ENCODE measurements at places on chromosomes 2 and 18. TPM values are rescaled to one million over a fixed set of nuclear protein-coding genes. Genes with fewer than 3 reads are reported as not detected.

DNA sequence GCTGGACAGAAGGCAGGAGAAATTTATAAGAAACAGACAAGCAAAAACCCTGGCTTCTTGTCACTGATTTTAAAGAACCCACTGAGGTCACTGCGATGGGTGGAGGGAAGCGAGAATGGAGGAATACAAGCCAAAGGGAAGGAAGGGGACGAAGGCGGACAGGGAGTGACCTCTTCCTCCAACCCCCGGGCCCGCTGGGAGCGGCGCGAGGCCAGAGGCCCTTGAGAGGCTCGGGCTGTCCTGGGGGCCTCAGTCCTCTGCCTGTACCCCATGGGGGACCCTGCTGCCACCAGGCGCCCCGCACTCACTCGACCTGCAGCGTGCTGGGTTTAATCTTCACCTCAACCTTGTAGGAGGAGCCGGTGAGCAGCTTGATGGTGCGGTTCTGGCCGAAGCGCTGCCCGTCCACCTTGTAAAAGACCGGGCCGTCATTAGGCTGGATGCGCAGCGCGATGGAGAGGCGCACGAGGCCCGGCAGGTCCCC, 793 bp downstream of the CNRIP1 start:
- DNase-seq: no peak

GRCh38 chr2:222797261-222797660, 63.6 kb upstream of the ACSL3 start:
- DNase-seq: no peak

GRCh38 chr2:240600451-240600961, 14.0 kb downstream of the CAPN10 start:
- no peak for DNase-seq

DNA sequence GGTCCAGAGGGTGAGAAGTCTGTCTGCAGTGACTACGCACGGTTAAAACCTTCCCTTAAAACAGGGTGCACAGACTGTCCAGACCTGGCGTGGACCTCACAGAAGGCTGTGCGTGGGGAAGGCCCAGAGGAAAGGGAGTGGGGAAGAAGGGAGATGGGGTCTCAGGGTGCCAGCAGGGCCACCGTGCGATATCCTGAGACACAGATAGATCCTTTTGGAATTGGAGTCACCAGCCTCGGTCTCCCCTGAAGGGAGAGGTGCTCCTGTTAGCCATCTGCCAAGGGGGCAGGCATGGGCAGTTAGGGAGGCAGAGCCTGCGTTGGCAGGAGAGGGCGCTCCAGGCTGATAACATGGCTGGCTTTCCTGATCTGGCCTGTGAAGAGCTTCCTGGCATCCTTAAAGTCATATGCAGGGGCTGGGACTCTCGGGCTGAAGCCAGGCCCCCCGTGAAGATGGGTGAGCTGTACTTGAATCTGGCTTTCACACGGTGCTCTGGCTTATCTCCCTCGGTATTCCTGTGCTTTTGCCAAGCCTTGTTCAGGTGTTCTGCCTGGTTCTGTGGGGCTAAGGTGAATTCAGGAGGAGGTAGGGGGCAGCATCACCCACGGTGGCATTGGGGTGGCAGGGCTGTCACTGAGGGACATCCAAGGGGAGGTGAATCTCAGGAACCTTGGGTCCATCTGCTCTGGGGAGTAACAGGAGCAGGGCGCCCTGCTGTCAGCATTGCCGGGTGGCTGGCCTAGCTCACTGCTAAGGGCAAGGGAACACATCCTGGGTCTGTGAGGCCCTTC, 107.2 kb upstream of the SMAD2 start:
- no peak for DNase-seq

DNA sequence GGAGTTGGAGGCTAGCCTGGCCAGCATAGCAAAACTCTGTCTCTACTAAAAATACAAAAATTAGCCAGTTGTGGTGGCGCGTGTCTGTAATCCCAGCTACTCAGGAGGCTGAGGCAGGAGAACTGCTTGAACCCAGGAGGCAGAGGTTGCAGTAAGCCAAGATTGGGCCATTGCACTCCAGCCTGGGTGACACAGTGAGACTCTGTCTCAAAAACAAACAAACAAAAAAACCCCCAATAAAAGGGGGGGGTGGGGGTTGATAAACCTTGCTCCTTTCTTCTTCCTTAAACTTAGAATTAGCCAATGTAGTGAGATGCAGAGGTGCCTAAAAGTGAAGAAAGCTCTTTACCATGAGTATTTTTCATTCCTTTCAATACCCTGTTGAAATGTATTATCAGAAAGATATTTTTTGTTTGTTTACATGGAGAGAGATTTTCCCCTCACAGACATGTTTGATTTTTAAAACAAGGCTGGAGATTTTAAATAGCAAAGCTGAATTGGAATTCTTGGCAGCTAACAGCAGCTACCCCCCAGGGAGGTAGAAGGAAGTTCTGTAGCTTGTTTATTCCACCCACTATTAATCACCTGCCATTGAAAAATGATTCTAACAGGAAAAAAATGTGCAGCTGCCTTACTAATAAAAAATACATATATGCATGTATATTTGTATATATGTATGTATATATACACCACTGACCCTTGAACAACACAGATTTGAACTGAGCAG, 48.6 kb downstream of the GYPC start:
- DNase-seq: peak; percentile 27

DNA sequence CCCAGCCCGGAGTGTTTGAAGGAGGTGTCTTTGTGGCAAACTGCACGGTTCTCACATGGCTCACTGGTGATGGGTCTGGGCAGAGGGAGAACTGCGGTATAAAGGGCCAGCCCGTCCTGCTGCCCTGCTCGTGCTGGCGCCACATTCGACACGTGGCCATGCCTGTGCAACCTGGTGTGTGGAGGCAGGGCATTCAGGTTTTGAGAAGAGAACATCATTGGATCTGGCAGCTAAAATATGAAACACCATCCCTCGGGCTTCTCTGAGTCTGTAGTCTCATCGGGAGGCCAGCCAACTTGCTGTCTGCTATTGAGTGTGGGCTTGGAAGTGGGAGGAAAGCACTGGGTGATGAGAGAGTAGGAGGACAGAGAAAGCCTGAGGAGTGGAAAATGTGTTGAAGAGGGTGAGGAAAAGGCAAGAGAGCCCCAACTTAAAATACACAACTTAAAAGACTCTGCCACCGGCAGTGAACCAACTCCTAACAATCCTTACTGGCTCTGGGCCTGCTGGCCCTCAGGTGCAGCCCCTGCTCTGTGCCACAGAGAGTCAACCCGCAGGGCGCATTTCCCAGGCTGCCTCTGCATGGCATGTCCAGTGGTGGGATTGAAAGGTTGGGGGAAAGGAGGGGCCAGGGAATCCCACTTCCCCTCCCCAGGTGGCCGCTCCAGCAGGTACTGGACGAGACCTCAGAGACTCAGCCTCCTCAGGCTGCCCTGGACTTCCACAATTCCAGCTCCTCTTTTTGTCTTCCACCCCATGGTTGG, 112.7 kb upstream of the DLX2 start:
- DNase-seq: no peak

- DNase-seq: no peak
These were observed 192.8 kb downstream of the DNER start for GRCh38 chr2:229521576-229521975.

- DNase-seq: no peak
These were observed 124.7 kb upstream of the GATA6 start for GRCh38 chr18:22044474-22045220.

- no peak for DNase-seq
These were observed 1.4 kb upstream of the HSBP1L1 start for GRCh38 chr18:79962835-79963657.

DNA sequence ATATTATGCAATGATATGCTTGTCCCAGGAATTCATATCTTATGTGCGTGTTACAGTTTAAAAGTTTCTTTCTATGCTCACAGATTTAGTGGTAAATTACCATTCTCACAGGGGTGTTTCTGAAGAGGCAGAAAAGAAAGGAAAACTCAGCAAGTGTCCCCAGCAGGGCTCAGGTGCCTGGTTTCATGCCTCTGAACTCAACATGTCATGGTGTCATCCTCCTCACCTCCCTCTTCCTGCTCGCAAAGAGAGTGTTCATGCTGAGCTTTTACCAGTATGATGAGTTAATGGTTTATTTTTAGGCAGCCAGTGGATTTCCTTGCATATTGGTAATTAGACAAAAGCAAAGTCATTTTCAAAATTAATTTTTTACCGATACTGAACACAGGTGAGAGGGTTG, 492.9 kb upstream of the ZEB2 start:
- DNase-seq: no peak

DNA sequence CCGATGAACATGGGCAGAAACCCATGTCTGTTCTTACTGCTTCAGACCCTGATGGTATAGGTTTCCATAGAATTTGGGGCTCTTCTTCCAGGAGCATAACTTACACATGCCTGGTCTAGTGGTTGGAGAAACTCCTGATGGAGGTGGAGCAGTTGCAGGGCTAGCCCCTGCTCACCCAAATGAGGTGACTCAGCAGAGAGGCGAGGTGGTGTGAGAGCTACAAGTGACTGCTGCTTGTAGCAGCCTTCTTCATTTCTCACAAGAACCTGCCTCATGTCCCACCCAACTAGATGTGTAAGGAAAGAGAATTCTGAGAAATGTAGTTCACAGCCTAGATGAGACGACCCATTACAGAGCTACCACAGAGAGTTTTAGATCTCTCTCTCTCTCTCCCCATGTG, 105.3 kb downstream of the ZNF407 start:
- no peak for DNase-seq

GRCh38 chr2:15744820-15745219, 153.2 kb downstream of the DDX1 start:
- DNase-seq: no peak

- no peak for DNase-seq
These were observed 689 bp downstream of the RPRD1A start for GRCh38 chr18:36066686-36067054.

- DNase-seq: no peak
These were observed 237.3 kb downstream of the OSR1 start for GRCh38 chr2:19120941-19121750.

- peak; percentile 41 for DNase-seq
These were observed 780 bp upstream of the BCL2 start for GRCh38 chr18:63320123-63320974.

- DNase-seq: no peak
These were observed 61.4 kb upstream of the ZBTB7C start for GRCh38 chr18:48470484-48471180.

GRCh38 chr2:173982918-173983317, 17.7 kb upstream of the SP3 start:
- no peak for DNase-seq

- DNase-seq: no peak
These were observed 54.0 kb downstream of the HRH4 start for GRCh38 chr18:24514439-24514838.

DNA sequence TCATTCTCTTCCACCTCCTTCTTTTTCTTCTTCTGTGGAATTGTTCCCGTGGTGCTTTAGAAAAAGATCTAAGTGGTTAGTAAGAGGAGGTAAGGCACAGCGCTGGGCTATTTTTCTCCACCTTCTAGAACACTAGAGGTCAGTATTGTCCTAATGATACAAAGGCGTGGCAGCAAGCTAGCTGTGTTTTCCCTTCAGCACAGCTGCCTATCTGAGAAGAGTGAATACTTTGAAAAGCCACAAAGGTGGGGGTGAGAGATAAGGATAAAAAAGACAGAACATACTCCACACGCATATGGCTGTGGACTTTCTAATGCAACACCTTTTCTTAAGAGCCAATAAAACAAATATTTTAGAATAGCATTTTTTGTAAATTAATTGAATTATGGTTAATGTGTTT, 2.1 kb downstream of the CNTNAP5 start:
- DNase-seq: no peak

RBM43 gene
- polyA plus RNA-seq: 13.0 TPM

ERBB4 gene
- polyA plus RNA-seq: not detected

CCL20 gene
- polyA plus RNA-seq: not detected

CCNYL1 gene
- 15.7 TPM for polyA plus RNA-seq

C2orf81 gene
- 0.16 TPM for polyA plus RNA-seq

MYOM1 gene
- polyA plus RNA-seq: 0.02 TPM

LONRF2 gene
- 0.83 TPM for polyA plus RNA-seq

LYPD6 gene
- 1.3 TPM for polyA plus RNA-seq

DTNA gene
- 16.4 TPM for polyA plus RNA-seq

CLEC4F gene
- polyA plus RNA-seq: not detected

All from AG04450 (cell line).